ENCODE measurements at places on chromosomes 5 and 9. TPM values are rescaled to one million over a fixed set of nuclear protein-coding genes. Genes with fewer than 3 reads are reported as not detected.

OSTF1 gene
- 26.9 TPM for polyA plus RNA-seq

INSYN2B gene
- polyA plus RNA-seq: 0.13 TPM

NR5A1 gene
- polyA plus RNA-seq: not detected

GZMA gene
- 2.2 TPM for polyA plus RNA-seq

PTPRD gene
- 7.0 TPM for polyA plus RNA-seq

CAMK2A gene
- not detected for polyA plus RNA-seq
